GM23338 (cell line): ENCODE measurements at places on chromosomes 1 and 21. TPM values are rescaled to one million over a fixed set of nuclear protein-coding genes. Genes with fewer than 3 reads are reported as not detected.

Gene ANKRD34A
- 0.35 and 2.2 TPM in 2 replicates for total RNA-seq

Gene UBE2U
- total RNA-seq, result not detected in 2 replicates

Gene FCN3
- total RNA-seq, result 0.49 TPM in 1 of 2 replicates, not detected in the other

Gene F13B
- not detected in 2 replicates for total RNA-seq

Gene PPIAL4G
- not detected in 2 replicates for total RNA-seq

Gene ATP6V1G3
- not detected in 2 replicates for total RNA-seq

GRCh38 chr1:30321996-30322858 is 401.2 kb downstream of the MATN1 start:
- H3K27ac ChIP-seq, result no peak overlapping the region
- H3K4me3 ChIP-seq, result no peak overlapping the region
- H3K27me3 ChIP-seq, result no peaks in the 10 kb centered on the region
- DNase-seq, result no peak

Gene PEAR1
- total RNA-seq, result 0.28 and 0.47 TPM in 2 replicates

DNA sequence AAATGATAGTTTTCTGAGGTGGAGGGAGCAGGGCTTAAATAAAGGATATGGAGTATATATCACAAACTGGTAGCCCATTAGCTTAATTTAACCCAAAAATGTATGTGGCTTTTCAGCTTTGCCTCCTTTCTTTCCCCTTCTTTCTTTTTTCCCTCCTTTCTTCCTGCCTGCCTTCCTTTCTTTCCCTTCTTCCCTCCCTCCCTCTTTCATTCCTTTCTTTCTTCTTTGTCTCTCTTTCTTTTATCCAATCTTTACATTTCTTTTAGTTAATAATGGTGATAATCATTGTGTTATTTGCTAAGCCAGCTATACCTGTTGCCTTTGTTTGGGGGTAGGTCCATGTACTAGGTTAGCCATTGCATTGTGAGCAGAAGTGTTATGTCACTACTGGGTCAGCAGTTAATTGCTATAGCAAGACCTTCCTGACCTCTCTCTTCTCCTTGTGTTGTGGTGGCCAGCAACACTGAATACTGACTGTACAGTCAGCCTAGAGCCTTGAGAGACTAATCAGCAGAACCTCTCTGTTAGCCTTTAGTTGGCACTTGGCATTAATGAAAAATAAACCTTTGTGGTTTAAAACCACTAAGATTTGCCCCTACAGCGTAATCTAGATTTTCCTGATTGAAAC is 5.1 kb downstream of the GORAB start:
- DNase-seq, result no peak
- H3K4me3 ChIP-seq, result no peak overlapping the region
- peaks cover 10% of the 10 kb centered on the region for H3K4me1 ChIP-seq
- H3K36me3 ChIP-seq, result peaks cover 12% of the 10 kb centered on the region; the same call in 1 of the 2 replicates
- H3K27me3 ChIP-seq, result no peaks in the 10 kb centered on the region

Gene CD101
- total RNA-seq, result 0.74 and 1.2 TPM in 2 replicates

Gene NPL
- 1.2 and 2.8 TPM in 2 replicates for total RNA-seq

Gene GUCA2A
- total RNA-seq, result not detected in 2 replicates

DNA sequence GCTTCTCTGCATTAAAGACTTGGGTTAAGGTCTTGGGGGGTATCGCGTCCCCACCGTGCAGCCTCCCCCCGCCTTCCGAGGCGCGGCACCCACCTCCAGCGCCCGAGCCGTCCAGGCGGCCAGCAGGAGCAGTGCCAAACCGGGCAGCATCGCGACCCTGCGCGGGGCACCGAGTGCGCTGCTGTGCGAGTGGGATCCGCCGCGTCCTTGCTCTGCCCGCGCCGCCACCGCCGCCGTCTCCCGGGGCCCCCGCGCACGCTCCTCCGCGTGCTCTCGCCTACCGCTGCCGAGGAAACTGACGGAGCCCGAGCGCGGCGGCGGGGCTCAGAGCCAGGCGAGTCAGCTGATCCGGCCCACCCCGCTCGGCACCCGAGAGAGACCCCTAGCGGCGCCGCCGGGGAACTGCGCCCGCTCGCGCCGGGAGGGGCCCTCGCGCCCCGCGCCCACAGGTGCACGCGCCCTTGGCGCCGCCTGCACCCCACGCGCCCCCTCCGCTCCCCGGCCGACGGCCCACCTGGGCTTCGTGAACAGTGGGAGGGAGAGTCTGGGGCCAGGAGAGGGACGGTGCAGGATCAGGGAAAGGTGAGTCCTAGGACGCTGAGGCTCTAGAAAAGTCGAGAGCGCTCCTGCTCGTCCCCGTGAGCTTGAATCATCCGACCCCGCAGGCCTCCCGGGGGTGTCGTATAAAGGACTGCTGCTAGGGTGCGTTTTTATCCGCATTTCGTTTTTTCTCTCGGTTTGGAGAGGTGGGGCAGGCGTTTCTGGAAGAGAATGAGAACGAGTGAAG is at the start of gene APP:
TSS of gene APP (minus strand) at position 300 of the 787 bp plus-strand sequence. CDS start at position 150, 150 bp downstream.
- no peaks in the 10 kb centered on the region for H3K36me3 ChIP-seq
- peak; percentile 82 for DNase-seq

DNA sequence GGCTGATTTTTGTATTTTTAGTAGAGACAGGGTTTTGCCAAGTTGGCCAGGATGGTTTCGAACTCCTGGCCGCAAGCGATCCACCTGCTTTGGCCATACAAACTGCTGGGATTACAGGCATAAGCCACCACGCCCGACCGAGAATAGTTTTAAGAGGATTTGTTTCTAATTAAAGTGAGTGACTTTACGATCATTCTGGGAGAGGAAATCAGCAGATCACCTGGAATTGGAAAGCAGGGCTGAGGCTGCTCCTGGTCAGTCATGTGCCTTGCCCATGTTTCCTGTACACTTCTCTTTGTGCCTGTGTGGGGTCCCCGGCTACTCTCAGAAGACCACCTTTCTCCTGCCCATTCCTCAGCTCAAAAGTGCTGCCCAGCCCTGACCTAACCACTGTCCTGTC is 33.9 kb downstream of the ZBTB8B start:
- no peak for DNase-seq
- H3K36me3 ChIP-seq, result no peaks in the 10 kb centered on the region
- no peaks in the 10 kb centered on the region for H3K4me1 ChIP-seq

DNA sequence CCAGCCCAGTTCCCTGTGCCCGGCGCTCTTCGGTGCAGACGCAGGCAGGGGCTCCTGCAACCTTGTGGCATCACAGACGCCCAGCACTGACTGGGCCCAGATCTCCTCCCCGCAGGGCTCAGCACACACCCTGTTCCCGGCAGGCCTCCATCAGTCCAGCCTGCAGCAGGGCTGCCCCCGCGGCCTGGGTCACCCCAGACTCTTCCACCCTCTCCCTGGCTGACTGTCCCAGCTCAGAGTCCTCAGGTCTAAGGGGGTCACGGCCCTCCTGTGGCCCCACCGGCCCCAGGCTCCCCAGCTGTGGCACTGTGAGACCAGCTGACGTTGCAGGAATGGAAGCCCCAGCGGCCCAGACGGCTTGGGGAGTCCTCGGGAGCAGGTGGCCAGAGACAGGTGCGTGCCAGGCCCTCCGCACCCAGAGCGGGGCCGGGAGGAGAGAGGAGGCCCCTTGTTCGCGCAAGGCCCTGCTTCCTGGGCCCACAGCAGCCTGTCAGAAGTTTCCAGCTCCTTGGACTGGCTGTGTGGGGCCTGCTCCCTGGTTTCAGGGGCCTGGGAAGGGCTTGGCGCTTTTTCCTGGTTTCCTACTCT is 4.2 kb downstream of the B3GALT6 start:
- no peaks in the 10 kb centered on the region for H3K4me1 ChIP-seq
- no peak for DNase-seq
- no peaks in the 10 kb centered on the region for H3K27me3 ChIP-seq
- H3K4me3 ChIP-seq, result no peak overlapping the region
- no peaks in the 10 kb centered on the region for H3K36me3 ChIP-seq
- H3K27ac ChIP-seq, result no peak overlapping the region

Gene CRNN
- total RNA-seq, result not detected in 2 replicates

Gene TAS1R1
- not detected in 2 replicates for total RNA-seq

DNA sequence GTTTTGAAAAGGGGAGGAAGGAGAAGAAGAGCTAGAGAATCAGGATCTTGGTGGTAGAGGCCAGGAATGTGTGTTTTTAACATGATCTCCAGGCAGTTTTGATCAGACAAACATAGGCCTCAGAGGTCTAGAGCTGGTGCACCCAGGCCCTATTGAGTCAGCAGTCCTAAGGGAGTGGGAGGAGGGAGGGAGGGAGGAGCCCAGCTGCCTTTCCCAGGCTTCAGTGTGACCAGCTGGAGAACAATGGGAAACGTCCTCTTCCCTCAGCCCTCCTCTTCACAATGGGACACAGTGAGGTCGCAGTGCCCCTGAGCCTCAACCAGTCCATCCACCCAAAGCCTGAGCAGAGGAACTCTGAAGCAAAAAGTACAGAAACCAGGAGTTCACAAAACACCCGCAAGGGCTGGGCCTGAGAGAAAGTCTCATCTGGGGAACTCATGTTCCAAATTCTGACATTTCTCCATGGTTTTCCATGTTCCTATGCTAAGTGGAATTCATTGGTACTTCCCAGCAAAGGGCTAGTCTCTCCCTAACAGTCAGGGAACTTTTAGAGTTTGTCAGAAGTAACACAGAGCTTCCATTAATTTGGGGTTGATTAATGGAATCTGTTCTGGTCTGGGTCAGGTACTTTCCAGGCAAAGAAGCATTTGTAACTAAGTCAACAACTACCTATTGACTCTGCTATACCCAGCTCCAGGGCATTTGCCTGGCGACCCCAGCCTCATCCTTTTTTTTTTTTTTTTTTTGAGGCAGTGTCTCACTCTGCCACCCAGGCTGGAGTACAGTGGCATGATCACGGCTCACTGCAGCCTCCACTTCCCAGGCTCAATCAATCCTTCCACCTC is 37.5 kb downstream of the ELAPOR1 start:
- H3K27ac ChIP-seq, result no peak overlapping the region
- no peak overlapping the region for H3K4me3 ChIP-seq
- no peaks in the 10 kb centered on the region for H3K36me3 ChIP-seq
- peak; percentile 46 for DNase-seq
- H3K4me1 ChIP-seq, result no peaks in the 10 kb centered on the region
- H3K27me3 ChIP-seq, result no peaks in the 10 kb centered on the region

DNA sequence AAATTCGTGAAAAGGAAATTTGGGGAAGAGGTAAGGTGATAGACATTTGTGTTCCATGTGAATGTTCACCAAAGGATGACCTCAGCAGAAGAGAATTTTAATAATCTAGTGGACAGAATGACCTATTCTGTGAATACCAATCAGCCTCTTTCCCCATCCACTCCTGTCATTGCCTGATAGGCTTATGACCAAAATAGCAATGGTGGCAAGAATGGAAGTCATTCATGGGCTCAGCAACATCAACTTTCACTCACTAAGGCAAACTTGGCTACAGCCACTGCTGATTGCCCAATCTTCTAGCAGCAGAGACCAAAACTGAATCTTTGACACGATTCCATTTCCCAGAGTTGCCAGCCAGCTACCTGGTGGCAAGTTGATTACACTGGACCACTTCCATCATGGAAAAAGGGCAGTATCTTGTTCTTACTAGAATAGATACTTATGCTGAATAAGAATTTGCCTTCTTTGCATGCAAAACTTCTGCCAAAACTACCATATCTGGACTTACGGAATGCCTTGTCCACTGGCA is 348.7 kb upstream of the PBX1 start:
- H3K4me1 ChIP-seq, result no peaks in the 10 kb centered on the region
- H3K36me3 ChIP-seq, result no peaks in the 10 kb centered on the region
- no peak overlapping the region for H3K4me3 ChIP-seq
- H3K27ac ChIP-seq, result no peak overlapping the region
- no peaks in the 10 kb centered on the region for H3K27me3 ChIP-seq
- DNase-seq, result no peak

GRCh38 chr1:86522240-86522639 is 24.6 kb upstream of the CLCA4 start:
- H3K27me3 ChIP-seq, result no peaks in the 10 kb centered on the region
- no peak for DNase-seq
- H3K27ac ChIP-seq, result no peak overlapping the region
- no peaks in the 10 kb centered on the region for H3K4me1 ChIP-seq

GRCh38 chr1:158008630-158009029 is 15.2 kb downstream of the KIRREL1 start:
- H3K36me3 ChIP-seq, result no peaks in the 10 kb centered on the region
- H3K4me3 ChIP-seq, result no peak overlapping the region
- H3K27me3 ChIP-seq, result no peaks in the 10 kb centered on the region
- DNase-seq, result no peak
- H3K4me1 ChIP-seq, result peaks cover 72% of the 10 kb centered on the region

DNA sequence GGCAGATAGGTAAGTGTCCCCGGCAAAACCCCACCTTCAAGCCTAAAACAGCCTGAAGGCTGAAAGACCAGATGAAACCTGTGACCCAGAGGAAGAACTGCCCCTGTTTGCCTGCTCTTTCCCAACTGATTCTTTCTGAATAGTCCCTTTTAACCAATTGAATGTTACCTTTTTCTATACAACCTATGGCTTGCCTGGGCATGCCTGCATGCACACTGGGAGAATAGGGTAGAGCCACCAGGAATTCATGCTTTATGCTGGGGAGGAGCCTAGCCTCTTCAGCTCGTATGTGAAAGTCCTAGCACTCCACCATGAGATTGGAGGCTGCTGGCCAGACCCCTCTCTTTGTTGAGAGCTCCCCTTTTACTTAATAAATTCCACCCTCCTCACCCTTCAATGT is 340.0 kb downstream of the PTBP2 start:
- no peak overlapping the region for H3K4me3 ChIP-seq
- no peak overlapping the region for H3K27ac ChIP-seq
- no peak for DNase-seq
- H3K4me1 ChIP-seq, result no peaks in the 10 kb centered on the region

Gene TRPM2
- 0.83 and 2.0 TPM in 2 replicates for total RNA-seq

DNA sequence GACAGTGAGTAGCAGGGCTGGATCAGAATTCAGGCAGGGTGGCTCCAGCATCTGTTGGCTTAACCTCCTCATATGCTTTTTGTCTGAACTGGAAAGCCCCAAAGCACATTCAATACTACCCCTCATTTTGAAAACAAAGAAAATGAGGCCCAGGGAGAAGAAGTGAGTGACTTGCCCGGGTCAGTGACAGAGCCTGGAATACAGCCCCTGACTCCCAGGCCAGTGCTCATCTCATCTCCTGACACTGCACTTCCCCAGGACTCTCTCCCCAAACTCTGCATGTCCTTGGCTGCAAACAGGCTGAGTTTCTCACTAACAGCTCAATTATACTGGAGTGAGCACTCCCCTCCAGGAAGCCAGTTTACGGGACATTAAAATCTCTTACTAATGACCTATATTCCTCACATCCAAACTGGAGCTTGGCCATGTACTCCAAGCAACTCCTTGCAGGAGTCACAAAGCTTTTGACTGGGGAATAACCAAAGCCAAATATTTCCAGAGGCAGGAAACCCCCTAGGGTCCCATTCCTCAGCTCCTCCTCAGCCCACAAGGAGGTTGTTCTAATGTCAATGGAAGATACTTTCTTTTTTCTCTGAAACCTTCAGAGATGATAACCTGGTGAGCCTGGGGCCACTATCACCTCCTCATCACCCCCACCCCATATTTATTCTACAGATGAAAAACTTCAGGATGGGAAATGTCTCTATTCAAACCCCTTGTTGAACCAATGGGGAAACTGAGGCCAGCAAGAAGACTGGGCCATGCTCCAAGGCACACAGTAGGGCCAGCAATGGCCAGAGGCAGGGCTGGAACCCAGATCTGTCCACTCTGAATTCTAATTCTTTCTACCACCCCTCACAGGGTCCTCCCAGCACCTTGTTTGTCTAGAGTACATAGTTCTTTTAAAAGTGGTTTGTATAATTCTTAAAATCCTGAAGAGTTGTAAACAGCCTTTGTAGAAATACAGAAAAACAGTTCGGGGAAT is 127.0 kb downstream of the PLPP3 start:
- no peak overlapping the region for H3K4me3 ChIP-seq
- no peaks in the 10 kb centered on the region for H3K36me3 ChIP-seq
- peak overlapping the region; percentile 24; the same call in 1 of the 2 replicates for H3K27ac ChIP-seq
- H3K27me3 ChIP-seq, result no peaks in the 10 kb centered on the region

Gene NIBAN1
- 11.1 and 12.3 TPM in 2 replicates for total RNA-seq
